Activated CD4-positive, alpha-beta T cell treated with anti-CD3 and anti-CD28 coated beads for 36 hours (primary cell): ENCODE measurements at places on chromosomes 2 and 18. TPM values are rescaled to one million over a fixed set of nuclear protein-coding genes. Genes with fewer than 3 reads are reported as not detected.

DNA sequence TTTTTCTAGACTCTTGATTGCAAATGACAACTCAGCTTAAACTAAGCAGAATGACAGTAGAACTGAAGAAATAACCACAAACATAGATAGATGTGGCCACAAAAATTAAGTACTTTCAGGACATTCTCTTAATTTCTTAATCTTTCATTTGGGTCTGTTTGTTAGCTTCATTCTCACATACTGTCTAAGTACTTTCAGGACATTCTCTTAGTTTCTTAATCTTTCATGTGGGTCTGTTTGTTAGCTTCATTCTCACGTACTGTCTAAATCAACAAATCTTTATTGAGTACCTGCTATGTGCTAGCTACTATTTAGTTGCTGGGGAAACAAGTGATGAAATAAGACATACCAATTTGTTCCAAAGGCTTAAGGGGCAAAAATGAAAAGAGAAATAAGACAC lies 35.1 kb downstream of the FAM117B start:
- DNase-seq = no peak

The SERPINB3 gene
- total RNA-seq = not detected

The STON1 gene
- 1.3 TPM for total RNA-seq

The PLGLB1 gene
- 1.1 TPM for total RNA-seq
